NCI-H1930 (cell line): ENCODE measurements at places on chromosomes 2 and 18.
A peak's percentile ranks its signal among the peaks of the same experiment; 100 is the strongest.

GRCh38 chr2:219457784-219458369 is 23.2 kb downstream of the SPEG start:
- no peak for DNase-seq

DNA sequence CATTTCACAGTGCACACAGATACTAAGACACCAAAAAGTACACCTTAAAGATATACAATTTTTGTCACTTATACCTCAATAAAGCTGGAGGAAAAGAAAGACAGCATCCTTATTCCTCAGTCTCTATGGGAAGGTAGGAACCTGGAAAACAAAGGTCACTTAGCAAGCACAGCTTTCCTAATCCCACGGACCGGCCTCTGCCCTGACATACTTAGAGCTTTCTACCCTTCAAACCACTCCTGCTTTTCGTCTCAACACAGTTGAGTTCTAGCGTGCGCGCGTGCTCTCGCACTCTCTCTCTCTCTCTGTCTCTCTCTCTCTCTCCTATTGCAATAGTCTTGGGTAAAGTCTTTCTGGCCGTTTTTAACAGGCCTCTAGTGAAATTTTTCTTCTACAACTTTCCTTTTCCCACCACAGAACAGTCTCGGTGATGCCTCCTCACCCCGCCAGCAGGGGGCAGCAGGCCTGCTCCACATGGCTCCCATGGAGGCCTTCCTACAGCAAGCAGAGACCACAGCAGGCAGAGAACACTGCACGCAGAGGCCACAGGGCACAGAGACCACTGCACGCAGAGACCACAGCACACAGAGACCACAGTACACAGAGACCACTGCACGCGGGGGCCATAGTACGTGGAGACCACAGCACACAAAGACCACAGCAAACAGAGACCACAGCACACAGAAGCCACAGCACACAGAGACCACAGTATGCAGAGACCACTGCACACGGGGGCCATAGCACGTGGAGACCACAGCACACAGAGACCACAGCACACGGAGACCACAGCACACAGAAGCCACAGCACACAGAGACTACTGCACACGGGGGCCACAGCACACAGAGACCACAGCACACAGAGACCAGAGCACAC is 106.9 kb downstream of the FBXO15 start:
- peak; percentile 7 for DNase-seq

DNA sequence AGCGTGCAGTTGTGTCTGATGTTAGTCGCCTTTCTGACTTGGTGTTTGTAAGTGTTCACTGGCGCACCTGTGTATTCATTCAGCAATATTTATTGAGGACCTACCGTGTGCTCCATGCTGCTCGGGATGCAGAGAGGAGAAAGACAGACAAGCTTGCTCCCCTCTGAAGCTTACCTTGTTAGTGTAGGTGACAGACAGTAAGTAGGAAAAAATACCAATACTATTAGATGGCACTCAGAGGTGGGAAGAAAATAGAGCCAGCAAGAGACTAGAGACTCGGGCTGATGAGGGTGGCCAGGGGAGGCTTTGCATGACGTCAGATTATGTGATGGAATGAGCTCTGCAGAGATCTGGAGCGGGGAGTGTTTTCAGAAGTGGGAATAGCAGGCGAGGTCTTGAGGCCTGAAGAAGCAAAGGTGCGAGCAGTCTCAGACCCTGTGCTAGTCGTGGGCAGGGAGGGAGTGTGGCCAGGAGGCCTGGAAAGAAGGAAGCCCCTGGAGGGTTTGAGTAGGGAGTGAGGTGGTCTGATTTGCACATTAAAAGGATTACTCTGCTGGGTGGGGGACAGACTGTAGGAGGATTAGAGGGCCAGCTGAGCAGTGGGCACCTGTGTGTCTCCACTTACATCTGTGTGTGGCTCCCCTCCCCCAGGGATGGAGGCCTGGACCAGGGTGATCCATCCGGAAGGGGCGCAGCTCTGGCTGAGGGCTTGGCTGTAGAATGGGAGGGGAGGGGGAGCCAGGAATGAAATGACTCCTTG is 11.8 kb downstream of the MTCL1 start:
- DNase-seq = no peak

DNA sequence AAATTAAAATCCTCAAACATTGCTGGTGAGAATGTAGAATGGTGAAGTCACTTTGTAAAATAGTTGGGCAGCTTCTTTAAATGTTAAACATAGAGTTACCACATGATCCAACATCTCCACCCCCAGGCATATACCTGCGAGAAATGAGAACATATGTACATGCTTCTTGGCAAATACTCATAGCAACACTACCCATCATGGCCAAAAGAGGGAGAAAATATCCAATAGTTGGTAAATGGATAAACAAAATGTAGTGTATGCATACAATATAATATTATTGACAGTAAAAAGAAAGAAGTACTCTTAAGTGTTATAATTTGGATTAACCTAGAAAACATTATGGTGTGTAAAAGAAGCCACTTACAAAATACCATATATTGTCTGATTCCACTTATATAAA is 185.9 kb downstream of the CDH7 start:
- no peak for DNase-seq

- DNase-seq = no peak
Observed at GRCh38 chr2:205787761-205788160, 105.5 kb downstream of the NRP2 start.

GRCh38 chr18:21439431-21439846 is 161.1 kb downstream of the ESCO1 start:
- DNase-seq = no peak

DNA sequence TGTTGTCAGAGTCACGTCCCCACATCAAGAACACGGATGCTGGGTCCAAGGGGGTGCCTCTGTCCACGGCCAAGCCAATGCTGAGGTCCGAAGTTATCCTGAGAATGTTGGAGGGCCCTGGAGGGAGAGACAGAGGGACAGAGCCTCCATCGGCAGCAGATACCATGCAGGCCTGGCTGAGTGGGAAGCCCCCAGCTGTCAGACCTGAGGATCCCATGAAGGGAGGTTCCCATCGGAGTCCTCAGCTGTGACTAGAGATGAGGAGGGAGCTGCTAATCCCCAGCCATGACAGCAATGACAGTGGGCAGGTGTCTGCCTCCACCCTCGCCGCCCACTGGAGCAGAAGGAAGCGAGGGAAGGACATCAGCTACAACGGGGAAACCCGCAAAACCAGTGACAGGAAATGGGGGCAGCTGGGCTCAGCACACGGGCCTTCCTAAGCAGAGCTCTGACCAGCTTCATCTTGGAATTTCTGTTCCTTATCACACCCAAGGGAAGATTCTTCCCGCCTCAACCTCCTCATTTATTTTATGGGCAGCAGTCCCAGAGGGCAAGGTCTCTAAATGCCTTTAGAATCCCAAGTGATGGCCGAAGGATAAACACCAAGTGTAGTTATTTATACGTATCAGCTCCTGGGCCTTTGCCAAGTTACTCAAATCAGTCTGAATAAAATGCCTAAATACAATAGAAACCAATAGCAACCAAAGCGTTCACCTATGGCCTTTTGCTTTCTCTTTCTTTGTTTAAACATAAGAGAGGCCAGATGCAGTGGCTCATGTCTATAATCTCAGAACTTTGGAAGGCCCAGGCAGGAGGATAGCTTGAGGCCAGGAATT is 32.2 kb downstream of the FAM178B start:
- no peak for DNase-seq

GRCh38 chr2:231531883-231532755 is 1.9 kb upstream of the NMUR1 start:
- DNase-seq = no peak

GRCh38 chr18:67451960-67452359 is 64.6 kb downstream of the DSEL start:
- no peak for DNase-seq

DNA sequence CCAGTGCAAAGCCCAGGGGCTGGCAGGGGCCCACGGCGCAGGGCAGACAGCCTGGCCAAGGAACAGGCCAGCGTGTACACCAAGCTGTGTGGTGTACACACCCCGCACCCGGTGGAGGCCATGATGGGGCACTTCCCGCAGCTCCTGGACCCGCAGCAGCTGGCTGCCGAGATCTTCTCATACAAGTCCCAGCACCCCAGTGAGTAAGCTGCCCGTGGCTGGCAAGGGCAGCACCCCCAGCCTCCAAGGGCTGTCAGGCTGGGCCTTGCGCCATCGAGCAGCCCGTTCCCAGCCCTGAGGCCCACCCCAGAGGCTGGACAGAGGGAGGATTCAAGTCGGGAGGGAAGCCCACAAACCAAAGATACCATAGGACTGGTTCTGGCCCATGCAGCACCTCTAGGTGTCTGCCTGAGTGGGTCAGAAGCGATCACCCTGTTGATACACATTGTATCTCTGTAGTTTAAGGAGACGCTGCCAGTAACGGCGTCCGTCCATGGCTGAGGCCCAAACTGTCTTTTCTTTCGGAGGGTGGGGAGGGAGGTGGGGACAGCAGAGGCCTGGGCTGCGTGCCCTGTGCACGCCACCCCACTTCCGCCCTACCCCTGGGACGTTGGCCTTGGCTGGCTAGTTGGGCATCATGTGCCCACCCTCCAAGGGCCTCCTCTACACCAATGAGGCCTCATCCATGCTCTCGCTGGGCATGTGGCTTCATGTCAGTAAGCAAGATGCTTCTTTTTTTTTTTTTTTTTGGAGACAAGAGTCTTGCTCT is 16.8 kb upstream of the MTERF4 start:
- DNase-seq = no peak

DNA sequence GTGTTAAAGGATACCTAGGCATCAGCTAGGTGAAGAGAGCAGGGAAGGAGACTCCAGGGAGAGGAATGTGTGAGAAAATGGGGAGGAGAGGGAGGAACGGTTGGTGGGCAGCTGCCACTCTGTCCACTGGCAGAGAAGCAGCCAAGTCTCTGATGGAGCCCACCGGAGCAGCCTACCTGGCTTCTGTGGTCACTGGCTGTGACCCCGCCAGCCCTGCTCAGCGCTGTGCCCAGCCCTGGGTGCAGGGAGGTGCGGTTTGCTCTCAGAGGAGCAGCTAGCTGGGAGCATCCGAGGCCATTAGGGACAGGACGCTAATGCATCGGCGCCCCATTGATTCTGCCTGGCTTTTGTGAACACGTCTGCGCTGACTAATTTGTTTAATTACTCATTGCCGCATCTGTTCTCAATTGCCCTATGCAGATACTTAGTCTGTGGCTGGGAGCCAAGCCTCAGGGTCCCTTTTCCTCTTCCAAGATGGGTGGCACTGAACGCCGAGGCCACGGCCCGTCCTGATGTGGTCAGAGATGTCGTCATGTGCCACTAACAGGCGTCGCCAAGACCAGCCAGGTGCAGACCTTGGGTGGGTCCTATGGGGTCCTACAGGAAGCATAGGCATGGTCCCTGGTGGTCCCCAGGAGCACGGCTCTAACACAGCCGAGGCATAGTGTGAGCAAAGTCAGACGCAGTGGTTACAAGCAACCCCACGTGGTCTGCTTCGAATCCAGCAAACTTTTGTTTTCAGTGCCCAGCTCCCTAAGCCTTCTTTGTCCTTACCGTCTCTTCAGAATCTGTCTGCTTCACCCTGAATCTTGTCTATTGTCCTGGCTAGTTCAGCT is 82.0 kb downstream of the RRM2 start:
- no peak for DNase-seq

DNA sequence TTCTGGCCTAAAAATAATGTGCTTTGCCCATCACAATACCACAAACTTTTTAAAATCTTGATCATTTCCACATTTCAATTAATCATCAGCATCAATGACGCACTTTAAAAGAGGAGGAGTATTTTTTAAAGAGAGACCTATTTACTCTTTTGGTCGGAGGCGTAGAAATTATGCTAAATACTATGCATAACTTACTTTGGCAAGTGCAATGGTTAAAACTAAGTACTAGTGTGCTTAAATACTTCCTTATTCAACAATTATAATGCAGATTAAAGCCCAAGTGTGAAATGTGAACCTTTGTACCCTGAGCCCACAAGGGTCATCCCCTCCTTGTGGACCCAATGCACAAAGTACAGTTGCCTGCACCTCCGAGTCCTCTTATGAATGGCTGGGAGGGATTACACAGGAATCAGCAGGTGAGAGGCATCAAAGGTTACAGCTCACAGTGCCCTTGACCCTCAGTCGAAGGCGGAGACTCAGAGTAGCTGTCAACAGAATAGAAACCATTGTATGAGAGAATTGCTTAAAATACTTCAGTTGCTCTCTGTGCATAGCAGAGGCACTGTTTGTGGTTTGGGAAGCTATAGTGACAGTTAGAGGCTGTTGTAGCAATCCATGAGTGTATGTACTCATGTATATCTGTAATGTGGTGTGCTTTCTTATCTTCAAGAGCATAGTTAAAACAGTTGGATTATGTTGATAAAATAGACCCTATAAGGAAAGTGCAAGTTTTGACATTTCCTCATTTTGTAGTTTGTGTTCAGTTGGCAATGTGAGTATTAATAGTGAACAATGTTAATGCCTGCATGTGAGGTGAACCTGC is 151.7 kb upstream of the ITGA4 start:
- DNase-seq = no peak

GRCh38 chr2:64221935-64222334 is 77.7 kb upstream of the PELI1 start:
- DNase-seq = no peak

DNA sequence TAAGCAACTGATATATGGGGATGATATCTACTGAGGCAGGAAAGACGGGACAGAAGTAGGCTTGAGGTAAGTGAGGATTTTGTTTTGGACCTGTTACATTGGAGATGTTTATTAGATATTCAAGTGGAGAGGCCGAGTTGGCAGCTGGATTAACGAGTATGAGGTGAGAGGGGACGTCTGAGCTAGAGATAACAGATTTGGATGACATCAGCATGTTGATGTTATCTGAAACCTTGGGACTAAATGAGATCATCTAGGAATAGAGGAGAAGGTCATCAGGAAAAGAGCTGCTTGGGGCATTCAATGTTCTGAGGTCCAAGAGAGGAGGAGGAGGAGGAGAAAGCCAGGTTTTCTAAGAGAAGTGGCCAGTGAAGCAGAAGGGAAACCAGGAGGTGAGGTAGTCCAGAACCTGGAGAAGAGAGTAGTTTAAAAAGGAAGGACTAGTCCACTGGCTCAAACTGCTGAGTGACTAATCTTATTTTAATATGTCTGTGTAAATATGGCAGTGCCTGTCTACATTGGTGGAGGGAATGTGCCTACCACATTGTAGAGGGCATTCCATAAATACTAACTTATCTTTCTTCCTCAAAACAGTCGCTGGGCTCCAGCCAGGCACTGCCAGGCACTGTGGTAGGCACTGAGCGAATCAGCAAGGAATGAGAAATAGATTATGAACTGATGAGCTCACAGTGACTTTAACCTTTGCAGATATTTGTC is 488.3 kb downstream of the DLGAP1 start:
- no peak for DNase-seq

GRCh38 chr2:241842620-241843211 is 16.0 kb downstream of the PDCD1 start:
- no peak for DNase-seq

DNA sequence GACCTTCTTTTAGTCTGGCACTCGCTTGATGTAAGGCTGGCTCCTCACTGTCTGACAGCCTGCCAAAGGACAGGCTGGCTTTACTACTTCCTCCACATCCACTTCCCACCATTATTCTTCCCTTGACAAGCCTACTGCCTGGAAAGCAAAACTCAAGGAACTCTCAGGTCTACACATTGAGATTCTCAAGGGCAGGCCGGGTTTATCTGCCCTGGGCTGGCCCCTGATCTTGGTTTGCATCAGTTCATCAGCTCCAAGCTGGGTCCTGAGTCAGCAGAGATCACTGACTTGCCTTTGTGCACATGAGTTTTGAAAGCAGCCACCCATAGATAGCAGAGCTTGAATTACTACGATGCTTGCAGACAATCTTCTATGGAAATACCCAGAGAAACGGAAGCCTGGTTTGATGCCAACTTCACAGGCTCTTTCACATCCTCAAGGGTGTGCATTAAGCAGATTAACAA is 53.9 kb downstream of the KCTD18 start:
- no peak for DNase-seq

GRCh38 chr2:144217853-144218633 is 301.9 kb downstream of the ZEB2 start:
- no peak for DNase-seq

GRCh38 chr2:235034265-235035118 is 82.7 kb downstream of the SH3BP4 start:
- no peak for DNase-seq
